ENCODE measurements at places on chromosomes 3 and 15. TPM values are rescaled to one million over a fixed set of nuclear protein-coding genes. Genes with fewer than 3 reads are reported as not detected.
A peak's percentile ranks its signal among the peaks of the same experiment; 100 is the strongest.

- H3K27me3 ChIP-seq, result no peaks in the 10 kb centered on the region
- no peak overlapping the region for H3K4me3 ChIP-seq
- H3K27ac ChIP-seq, result no peak overlapping the region
- no peaks in the 10 kb centered on the region for H3K36me3 ChIP-seq
- no peak for DNase-seq
- peaks cover 24% of the 10 kb centered on the region for H3K4me1 ChIP-seq
These were observed 9.8 kb upstream of the BMF start for GRCh38 chr15:40118473-40118872.

DNA sequence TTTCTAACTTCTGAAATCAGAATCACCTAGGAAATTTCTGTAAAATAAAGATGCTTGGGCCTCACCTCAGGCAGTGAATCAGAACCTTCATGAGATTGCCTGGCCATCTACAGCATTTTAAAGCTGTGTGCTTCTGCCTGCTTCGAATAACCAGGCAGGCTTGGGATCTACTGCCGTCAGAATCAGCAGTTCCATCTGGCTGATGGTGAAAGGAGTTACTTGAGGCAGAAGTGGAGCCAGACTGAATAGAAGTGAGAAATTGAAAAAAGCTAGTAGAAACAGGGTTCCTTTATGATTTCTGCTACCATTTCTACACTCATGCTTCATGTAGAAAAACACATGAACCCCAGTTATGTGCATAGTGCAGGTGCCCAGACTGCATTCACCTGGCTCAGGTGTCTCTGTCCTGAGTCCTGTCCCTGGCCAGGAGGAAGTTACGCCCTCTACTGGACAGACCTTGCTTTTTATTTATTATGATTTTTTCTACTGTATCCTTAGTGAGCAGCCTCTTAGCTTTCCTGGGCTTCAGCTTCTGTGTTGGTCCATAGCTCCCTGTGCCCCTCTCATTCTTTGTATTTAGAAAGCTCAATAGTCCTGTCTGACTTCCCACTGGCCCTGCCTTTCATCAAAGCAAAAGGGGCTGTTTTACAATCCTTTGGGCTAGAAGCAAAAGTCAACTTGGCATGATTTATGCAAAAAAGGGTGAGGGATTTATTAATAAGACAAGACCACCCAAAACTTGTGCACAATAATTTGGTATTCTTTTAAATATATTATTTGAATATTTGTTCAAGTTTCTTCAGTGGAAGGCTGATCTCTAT is 200.8 kb upstream of the GOLGA6L4 start:
- no peak overlapping the region for H3K27ac ChIP-seq
- H3K4me3 ChIP-seq, result no peak overlapping the region
- H3K4me1 ChIP-seq, result peaks cover 4% of the 10 kb centered on the region
- H3K36me3 ChIP-seq, result no peaks in the 10 kb centered on the region
- peak; percentile 68 for DNase-seq

DNA sequence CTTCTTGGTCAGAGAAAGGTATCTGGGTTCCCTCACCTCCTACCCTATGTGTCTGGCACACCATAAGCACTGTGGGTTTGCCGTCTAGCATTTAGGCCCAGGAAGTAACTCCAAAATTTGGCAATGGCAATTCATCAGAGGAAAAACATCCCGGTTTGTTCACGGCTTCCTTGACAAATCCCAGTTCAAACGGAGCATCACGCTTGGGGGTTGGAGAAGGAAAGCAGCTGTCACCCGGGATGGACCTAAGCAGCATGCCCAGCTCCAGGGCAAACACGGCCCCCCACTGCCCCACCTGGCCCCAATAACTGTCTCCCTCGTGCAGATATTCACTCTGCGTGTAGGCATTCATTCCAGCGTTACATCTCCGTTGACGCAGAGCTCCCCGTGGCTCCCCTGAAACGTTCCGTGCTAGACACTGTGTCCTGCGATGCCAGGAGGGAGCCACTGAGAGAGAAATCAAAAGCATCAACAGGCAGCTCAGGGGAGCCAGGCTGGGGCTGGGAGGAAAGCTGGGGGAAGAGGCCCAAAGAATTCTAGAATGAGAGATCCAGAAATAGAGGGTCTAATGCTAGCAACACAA is 41.4 kb downstream of the NTRK3 start:
- H3K27me3 ChIP-seq, result no peaks in the 10 kb centered on the region
- H3K4me3 ChIP-seq, result no peak overlapping the region
- H3K27ac ChIP-seq, result no peak overlapping the region
- H3K4me1 ChIP-seq, result 0 out of 2 replicates have a peak, but pooled peaks cover 2% of the 10 kb centered on the region
- DNase-seq, result no peak

DNA sequence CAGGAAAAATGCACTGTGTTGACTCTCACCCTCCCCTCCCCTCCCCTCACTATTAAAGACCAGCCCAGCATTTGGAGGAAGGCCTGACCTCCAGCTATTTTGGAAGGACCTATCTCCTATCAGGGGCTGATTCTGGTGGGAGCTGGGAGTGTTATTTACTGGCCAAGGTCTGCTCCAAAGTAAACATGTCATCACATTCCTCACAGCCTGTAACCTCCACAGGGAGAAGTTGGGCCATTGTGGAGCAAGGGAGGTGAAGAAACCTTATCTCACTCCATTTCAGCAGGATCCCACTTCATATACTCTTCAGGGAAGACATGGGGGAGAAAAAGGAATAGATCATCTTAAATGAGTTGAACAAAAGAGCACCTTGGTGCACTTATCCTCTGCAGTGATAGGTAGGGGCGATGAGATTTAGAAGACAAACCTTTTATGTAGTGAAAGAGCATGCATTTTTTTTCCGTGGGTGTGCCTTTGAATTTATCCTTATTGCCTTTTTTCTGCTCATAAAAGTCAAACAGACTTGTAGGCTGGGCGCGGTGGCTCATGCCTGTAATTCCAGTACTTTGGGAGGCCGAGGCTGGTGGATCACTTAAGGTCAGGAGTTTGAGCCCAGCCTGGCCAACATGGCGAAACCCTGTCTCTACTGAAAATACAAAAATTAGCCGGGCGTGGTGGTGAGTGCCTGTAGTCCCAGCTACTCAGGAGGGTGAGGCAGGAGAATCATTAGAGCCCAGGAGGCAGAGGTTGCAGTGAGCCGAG is 15.6 kb upstream of the FLNB start:
- H3K4me1 ChIP-seq, result no peaks in the 10 kb centered on the region
- no peak overlapping the region for H3K27ac ChIP-seq
- no peaks in the 10 kb centered on the region for H3K36me3 ChIP-seq

DNA sequence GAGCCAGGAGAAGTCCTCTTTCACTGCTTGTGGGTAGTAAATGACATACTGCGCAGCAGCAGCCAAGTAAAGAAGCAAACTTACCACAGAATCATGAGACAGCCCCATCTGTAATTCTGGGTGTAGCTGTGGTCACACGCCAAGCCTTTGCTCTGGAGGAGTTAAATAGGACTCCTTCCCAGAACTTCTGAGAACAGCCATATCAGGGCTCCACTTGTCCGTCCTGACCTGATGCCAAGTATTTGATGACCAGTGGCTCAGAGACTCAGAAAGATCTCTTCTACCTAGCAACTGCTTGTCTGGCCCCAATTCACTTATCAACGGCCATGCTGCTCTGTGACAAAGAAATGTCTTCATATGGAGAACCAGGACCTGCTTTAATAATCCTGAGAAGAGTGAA is 20.6 kb upstream of the GOLIM4 start:
- H3K36me3 ChIP-seq, result no peaks in the 10 kb centered on the region
- no peaks in the 10 kb centered on the region for H3K27me3 ChIP-seq
- no peak overlapping the region for H3K27ac ChIP-seq
- no peak for DNase-seq
- no peaks in the 10 kb centered on the region for H3K4me1 ChIP-seq
- H3K4me3 ChIP-seq, result no peak overlapping the region

- no peaks in the 10 kb centered on the region for H3K4me1 ChIP-seq
- no peak overlapping the region for H3K27ac ChIP-seq
- no peak for DNase-seq
- H3K36me3 ChIP-seq, result no peaks in the 10 kb centered on the region
These were observed 91.7 kb upstream of the FGF12 start for GRCh38 chr3:192819001-192819569.

DNA sequence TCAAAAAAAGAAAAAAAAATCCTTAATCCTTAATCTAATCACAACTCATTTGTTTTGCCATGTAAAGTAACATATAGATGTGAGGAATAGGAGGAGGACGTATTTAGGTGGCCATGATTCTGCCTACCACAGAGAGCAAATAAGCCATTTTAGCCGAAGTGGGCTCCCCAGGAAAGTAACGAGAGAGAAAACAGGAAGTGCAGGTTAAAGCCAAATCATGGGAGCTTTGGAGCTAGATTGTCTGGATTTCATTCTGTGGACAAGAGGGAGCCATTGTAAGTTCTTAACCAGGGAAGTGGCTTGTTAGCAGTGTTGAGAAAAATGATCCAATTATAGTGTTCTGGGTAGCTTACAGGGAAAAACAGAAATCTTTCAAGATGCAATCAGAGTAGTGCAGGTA is 9.4 kb downstream of the TMOD2 start:
- H3K27ac ChIP-seq, result no peak overlapping the region
- H3K4me3 ChIP-seq, result no peak overlapping the region
- no peaks in the 10 kb centered on the region for H3K4me1 ChIP-seq
- no peaks in the 10 kb centered on the region for H3K27me3 ChIP-seq

DNA sequence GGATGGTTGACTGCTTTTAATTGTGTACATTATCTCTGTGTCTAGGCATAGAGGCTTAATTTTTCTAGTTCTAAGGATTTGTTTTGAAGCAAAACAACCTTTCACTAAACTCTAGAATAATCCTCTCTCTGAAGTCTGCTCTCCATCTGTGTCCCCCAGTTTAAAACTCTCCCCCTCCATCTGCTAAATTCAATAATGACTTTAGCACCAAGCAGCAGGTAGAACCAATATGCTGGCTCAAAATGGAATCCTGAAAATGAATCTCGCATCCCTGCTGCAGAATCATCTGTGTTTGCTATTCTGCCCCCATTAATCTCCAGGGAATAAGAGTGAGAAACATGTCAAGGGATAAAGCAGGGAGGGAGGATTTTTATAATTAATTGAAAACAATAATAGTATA is 111.8 kb downstream of the TUSC7 start:
- no peaks in the 10 kb centered on the region for H3K36me3 ChIP-seq
- DNase-seq, result no peak
- H3K4me3 ChIP-seq, result no peak overlapping the region
- H3K4me1 ChIP-seq, result no peaks in the 10 kb centered on the region
- no peak overlapping the region for H3K27ac ChIP-seq

GRCh38 chr15:90750186-90750585 is 33.0 kb downstream of the BLM start:
- H3K4me1 ChIP-seq, result peaks cover 8% of the 10 kb centered on the region
- H3K27ac ChIP-seq, result no peak overlapping the region
- no peak overlapping the region for H3K4me3 ChIP-seq
- H3K27me3 ChIP-seq, result no peaks in the 10 kb centered on the region

DNA sequence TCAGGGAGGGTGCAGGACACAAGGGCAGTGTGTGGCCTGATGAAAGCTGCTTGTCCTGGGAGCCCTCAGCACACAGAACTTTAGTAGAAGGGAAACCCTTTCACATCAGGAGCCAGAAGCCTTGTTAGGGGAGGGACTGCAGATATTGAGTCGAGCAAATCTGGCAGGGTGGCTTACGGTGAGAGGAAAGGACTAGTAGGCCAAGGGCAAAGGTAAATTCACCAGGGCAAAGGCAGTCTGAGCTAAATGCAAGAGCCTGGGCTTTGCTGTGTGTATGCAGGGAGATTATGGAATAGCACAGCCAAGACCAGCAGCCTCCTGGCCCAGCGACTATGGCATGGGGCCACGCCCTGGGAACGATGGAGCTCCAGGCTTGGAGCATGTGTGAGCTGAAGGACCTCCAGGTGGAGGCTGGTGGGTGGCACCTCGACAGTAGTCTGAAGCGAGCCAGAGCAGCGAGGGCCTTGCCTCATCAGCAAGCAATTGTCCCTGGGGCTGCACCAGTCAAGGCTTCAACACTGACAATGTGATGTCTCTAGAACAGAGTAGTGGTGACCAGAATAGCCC is 76.1 kb downstream of the CCR1 start:
- no peak for DNase-seq
- H3K4me1 ChIP-seq, result no peaks in the 10 kb centered on the region
- H3K36me3 ChIP-seq, result no peaks in the 10 kb centered on the region
- no peak overlapping the region for H3K4me3 ChIP-seq

- H3K4me3 ChIP-seq, result no peak overlapping the region
- H3K4me1 ChIP-seq, result peaks cover 16% of the 10 kb centered on the region
- H3K36me3 ChIP-seq, result no peaks in the 10 kb centered on the region
These were observed 10.9 kb upstream of the TMEM158 start for GRCh38 chr3:45236964-45237363.

DNA sequence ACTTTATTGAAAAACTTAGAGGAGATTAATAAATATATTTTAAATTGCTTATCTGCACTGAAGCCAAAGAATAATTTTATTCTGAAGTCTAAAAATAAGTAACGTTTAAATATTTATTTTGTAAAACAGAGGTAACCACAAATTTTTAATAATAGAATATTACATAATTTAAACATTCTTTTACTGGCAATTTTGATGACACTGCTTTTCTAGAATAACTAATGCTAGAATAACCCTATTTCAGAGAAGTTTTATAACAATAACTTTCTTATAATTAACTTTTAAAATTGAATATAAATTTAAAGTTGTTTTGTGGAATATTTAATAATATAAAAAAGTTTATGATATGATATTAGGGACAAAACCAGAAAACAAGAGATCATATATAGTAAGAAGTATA is 409.6 kb upstream of the KCNMB2 start:
- no peak for DNase-seq
- H3K27me3 ChIP-seq, result no peaks in the 10 kb centered on the region
- H3K4me3 ChIP-seq, result no peak overlapping the region
- no peaks in the 10 kb centered on the region for H3K36me3 ChIP-seq
- H3K27ac ChIP-seq, result no peak overlapping the region

- no peak overlapping the region for H3K4me3 ChIP-seq
- no peaks in the 10 kb centered on the region for H3K36me3 ChIP-seq
- no peaks in the 10 kb centered on the region for H3K4me1 ChIP-seq
- no peak overlapping the region for H3K27ac ChIP-seq
These were observed 855.3 kb downstream of the MCTP2 start for GRCh38 chr15:95086531-95087252.

GRCh38 chr3:69983546-69984265 is 15.8 kb upstream of the SAMMSON start:
- no peaks in the 10 kb centered on the region for H3K4me1 ChIP-seq
- DNase-seq, result no peak
- H3K4me3 ChIP-seq, result no peak overlapping the region

- H3K36me3 ChIP-seq, result no peaks in the 10 kb centered on the region
- no peak for DNase-seq
- no peak overlapping the region for H3K27ac ChIP-seq
- no peak overlapping the region for H3K4me3 ChIP-seq
- no peaks in the 10 kb centered on the region for H3K4me1 ChIP-seq
These were observed 16.5 kb upstream of the PLOD2 start for GRCh38 chr3:146177519-146177918.

The FBXL2 gene
- total RNA-seq, result not detected

The KLF15 gene
- not detected for total RNA-seq

The CLDN11 gene
- total RNA-seq, result not detected

The POC1A gene
- 18.6 TPM for total RNA-seq

The TEX55 gene
- not detected for total RNA-seq

The ALG1L2 gene
- total RNA-seq, result not detected

The MCF2L2 gene
- total RNA-seq, result 12.2 TPM

The IRAK2 gene
- not detected for total RNA-seq

All from Karpas-422 (cell line).